ENCODE measurements at places on chromosomes 5 and 9. TPM values are rescaled to one million over a fixed set of nuclear protein-coding genes. Genes with fewer than 3 reads are reported as not detected.

PRRT1B gene
- total RNA-seq = not detected

SPINK5 gene
- total RNA-seq = 0.09 TPM

CDKN2B gene
- 4.5 TPM for total RNA-seq

C7 gene
- 0.98 TPM for total RNA-seq

POU5F2 gene
- 1.8 TPM for total RNA-seq

PCDHGC4 gene
- total RNA-seq = 1.7 TPM

CCNJL gene
- 0.18 TPM for total RNA-seq

PCDHGB1 gene
- total RNA-seq = 0.71 TPM

SERF1A gene
- 15.0 TPM for total RNA-seq

- no peak for DNase-seq
These were observed 619 bp upstream of the APC start for GRCh38 chr5:112737070-112737462.

- no peak for DNase-seq
These were observed 593 bp downstream of the STPG3 start for GRCh38 chr9:137251490-137252268.

GRCh38 chr9:134494273-134494815, 147.3 kb upstream of the COL5A1 start:
- DNase-seq = no peak

- DNase-seq = no peak
These were observed 78.7 kb upstream of the UNC5A start for GRCh38 chr5:176731506-176732160.

GRCh38 chr9:131747352-131747751, 7.5 kb upstream of the RAPGEF1 start:
- DNase-seq = peak; percentile 49

DNA sequence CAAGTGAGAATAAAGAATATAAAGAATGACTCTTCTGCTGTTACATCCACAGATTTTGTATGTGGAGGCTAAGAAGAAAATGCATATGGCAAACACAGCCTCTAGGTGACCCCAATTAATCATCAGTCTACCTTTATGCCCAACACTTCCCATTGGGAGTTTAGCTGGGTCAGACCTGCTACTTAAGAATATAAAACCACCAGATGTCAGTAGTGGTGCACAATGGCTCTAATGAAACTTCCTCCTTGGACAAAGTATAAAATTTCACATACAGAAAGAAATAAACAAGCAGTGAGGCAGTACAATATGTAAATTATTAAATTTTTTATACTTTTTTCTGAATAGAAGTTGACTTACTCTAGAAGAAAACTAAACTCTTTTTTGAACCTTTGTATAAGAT, 539.9 kb downstream of the BRINP1 start:
- no peak for DNase-seq

- DNase-seq = no peak
These were observed 5.0 kb upstream of the SPARC start for GRCh38 chr5:151691706-151692105.

- DNase-seq = no peak
These were observed 3.5 kb upstream of the NEK6 start for GRCh38 chr9:124254261-124254682.

DNA sequence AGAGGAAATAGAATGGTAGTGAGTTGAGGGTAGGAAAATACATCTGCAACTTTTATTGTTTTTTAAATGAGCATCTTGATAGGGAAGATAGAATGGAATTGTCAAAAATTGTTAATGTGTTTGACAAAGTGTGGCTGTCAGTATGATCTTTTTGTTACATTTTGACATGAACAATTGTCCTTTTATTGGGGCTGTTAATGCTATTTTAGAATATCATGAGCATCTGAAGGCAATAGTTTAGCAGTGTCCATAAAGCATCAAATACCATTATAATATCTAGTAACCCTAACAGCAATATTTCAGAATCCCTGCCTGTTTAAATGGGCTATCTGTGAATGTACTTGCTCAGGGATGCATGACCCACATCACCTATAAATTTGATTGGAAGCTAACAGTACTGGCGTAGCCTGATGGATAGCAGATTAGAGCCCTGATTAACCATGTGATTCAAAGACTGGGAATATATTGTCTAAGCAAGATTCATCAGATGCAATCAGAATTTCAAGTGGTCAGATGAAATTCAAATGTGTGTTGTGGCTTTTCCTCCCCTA, 37.8 kb downstream of the TLE4 start:
- no peak for DNase-seq

DNA sequence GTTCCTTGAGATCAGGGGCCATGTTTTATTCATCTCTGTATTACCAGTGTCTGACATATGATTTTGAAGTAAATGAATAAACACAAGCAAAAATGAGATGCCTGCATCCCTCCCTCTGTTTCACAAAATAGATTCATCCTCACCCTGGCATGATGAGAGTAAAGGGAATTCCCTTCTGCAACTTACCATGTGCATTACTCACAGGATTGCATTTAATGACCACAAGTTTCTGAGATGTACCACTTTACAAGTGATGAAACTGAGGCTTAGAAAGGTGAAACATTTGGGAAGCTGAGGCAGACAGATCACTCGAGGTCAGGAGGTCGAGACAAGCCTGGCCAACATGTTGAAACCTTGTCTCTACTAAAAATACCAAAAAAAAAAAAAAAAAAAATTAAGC, 74.2 kb upstream of the TNFSF8 start:
- no peak for DNase-seq

DNA sequence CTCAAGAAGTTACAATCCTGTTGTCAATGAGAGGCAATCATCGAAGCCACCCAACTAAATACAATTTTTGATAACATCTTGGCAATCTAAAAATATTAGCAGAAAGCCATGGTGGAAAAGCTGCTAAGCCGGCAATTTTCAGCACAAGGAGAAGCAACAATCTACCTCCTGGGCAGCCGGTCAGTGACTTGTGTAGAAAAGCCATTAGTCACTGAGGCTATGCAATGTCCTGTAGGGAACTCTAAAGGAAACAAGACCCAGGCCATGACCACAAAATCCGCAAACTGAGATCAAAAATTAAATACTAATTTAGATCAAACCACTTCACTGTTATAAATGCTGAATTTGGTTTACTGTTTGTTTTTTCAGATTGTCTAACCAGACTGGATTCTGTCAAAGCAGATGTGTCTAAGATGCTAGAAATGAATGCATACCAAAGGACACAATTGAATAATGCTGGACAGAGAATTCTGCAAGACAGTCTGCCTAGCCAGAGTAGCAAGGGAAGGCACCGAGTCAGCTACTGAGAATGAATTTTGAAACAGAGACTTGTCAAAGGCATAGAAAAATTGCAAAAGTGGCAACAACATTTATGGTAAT, 384.8 kb downstream of the PRELID2 start:
- no peak for DNase-seq

- DNase-seq = no peak
These were observed 61.4 kb upstream of the NFIL3 start for GRCh38 chr9:91485006-91485405.

DNA sequence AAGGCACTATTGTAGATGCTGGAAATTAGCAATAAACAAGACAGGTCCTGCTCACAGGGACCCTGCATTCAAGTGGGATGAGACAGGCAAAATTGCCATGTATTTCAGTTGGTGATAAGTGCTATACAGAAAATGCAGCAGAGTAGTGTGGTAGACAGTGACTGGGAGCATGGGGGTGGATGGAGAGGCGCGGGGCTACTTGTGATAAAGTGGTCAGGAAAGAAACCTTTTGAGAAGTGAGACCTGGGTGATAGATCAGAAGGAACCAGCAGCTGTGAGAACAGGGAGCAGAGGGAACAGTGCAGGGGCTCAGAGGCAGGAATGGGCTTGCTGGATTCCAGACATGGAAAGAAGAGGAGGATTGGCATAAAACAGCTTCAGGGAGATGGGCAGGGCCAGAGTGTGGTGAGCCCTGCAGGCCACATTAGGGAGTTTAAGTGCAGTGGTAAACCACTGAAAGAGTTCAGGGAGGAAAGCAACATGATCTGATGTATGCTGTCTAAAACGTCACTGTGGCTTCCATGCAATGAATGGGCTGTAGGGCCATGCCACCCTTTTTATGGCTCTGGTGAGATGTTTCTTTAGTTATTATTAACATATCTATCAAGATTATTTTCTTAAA, 7.3 kb downstream of the CRHBP start:
- DNase-seq = no peak

DNA sequence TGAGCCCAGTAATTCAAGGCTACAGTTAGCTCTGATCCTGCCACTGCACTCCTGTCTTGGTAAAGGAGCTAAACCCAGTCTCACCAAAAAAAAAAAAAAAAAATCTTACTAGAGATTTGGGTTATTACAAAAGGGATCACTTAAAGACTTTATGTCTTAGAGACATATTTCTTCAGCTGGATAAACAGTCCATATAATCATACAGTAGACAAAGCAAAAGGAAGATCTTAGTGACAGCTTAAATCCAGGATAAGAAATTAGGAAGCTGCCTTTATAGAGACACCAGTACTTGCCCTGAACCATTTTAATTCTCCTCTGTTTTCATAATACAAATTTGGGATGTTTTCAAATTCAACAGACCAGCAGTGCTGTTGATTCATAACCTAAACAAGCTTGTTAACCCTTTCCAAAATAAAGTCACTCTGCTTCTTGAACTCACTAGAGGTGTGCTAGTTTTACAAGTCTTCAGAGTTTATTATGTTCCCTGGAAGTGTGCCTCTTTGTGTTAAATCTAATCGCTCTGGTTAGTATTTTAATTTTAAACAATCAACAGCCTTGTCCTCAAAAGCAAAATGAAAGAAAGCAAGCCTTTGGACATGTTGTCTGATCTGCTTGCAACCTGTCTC, 255.5 kb downstream of the ARRDC3 start:
- no peak for DNase-seq

DNA sequence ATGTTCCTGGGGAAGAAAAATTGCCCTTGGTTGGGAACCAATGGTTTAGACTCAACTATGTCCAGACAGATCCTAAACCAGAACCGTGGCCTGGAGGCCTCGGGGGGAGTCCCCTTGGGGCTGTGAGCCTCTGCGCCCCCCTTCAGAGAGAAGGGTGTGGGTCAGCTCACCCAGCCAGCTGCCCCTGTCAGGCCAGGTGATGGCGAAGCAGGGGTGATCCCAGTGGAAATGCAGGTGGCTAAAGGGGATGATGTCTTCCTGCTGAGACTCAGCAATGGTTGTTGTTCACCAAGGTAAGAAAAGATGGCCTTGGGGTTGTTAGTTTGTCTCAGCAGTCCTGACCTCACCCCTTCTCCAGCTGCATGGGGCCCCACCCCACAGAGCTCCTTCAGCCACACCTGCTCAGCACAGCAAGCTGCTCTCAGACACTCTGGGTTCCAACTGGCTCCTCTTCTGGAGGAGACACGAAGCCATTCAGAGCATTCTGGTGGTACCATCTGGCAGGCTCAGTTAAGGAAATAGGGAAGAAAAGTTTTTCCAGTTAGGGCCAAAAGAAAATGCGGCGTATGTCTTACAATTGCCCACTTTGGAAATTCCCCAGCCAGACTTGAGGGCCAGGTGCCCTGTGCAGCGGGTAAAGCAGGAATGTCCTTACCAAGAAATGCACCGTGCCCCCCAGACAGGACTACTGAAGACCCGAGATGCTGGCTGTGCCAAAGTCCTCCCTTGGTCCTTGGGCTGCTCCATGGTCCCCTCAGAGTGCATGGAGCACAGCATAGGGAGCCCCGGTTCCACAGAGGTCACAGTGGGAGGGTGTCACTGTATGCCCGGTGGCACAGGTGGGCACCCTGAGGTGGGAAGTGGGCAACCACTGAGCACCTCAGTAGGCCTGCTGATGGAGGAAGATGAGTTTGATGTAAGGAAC, 90.2 kb downstream of the NSUN2 start:
- DNase-seq = no peak

DNA sequence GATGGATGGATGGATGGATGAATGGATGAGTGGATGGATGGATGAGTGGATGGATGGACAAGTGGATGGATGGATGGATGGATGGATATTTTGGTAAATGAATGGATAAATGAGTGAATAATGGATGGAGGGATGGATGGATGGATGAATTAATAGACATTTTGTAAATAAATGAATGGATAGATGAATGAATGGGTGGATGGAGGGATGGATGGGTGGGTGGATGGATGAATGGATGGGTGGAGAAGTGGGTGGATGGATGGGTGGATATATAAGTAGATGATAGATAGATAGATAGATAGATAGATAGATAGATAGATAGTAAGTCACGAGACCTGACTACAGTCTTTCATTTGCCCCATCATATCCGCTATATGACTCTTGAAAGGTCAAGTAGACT, 82.7 kb upstream of the OLFM1 start:
- no peak for DNase-seq

DNA sequence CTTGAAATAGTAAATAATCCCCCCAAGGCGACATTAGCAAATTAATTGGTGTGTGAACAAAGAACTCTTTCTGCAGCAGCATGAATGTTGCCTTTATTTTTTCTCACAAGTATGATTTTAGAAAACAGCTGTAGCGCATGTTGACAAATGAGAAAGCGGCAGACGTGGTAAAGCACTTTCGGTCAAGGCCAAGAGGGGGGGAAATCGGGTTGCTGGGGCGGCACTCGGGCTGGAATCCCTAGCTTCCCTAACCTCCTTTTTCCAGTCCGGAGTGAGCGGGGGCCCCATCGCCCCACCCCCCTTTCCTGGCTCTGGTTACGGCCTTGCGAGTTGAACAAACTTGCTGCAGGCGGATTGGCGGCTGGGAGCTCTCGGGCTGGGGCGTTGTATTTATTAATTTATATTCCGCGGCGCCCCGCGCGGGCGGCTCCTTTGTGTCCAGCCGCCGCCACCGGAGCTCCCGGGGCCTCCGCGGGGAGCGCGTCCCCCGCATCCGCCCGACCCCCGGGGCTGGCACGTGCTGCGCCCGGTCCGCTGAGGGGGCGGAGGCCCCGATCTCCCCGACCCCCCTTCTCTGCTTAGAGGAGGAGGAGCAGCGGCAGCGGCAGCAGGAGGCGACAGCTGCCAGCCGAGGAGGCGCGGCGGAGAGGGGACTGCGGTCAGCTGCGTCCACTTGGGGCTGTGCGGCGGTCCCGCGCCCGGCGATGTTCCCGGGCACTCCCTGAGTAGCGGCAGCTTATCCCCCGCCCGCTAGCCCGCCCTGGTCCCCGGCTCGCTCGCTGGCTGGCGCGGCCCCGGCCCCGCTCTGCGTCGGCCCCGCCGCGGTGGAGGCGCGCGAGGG, at the start of gene RHOBTB3:
Gene RHOBTB3 (plus strand): TSS at position 607 of the 841 bp plus-strand sequence. CDS start 347 bp downstream, outside the sequence.
- DNase-seq = peak; percentile 91

- DNase-seq = no peak
These were observed 6.8 kb downstream of the DCP2 start for GRCh38 chr5:112983363-112983762.

GRCh38 chr5:134070725-134071613, 43.5 kb upstream of the TCF7 start:
- DNase-seq = no peak
